K562 (cell line): ENCODE measurements at places on chromosomes 3 and 15.

GRCh38 chr15:68410466-68411342 is 21.3 kb downstream of the ITGA11 start:
- no peak for DNase-seq

DNA sequence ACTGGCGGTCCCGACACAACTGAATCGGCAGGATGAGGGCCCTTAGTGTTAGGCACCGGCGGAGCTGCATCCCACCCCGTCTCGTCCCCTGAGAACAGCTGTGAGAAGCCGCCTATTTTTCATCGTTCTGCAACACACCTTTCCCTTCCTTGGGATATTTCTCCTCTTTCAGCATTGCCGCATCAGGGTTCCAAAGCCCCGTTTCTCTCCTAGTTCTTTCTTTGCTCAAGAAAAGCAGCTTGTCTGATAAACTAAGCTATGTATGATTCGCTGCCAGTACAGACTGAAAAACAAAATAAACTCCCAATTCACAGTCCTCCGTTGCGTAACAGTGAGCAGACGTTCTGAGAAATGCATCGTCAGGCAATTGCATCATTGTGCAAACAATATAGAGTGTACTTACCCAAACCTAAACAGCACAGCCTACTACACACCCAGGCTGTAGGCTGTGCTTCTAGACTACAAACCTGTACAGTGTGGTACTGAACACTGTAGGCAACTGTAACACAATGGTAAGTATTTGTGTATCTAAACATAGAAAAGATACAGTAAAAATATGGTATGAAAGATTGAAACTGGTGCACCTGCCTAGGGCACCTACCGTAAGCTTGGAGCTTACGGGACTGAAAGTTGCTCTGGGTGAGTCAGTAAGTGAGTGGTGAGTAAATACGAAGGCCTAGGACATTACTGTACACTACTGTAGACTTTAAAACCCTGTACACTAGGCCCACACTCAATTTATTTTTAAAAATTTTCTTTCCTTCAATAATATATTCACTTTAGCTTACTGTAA is 8.9 kb upstream of the ADAMTS17 start:
- DNase-seq = no peak

- no peak for DNase-seq
Measured at GRCh38 chr15:98387866-98388265, 260.5 kb upstream of the IGF1R start.

DNA sequence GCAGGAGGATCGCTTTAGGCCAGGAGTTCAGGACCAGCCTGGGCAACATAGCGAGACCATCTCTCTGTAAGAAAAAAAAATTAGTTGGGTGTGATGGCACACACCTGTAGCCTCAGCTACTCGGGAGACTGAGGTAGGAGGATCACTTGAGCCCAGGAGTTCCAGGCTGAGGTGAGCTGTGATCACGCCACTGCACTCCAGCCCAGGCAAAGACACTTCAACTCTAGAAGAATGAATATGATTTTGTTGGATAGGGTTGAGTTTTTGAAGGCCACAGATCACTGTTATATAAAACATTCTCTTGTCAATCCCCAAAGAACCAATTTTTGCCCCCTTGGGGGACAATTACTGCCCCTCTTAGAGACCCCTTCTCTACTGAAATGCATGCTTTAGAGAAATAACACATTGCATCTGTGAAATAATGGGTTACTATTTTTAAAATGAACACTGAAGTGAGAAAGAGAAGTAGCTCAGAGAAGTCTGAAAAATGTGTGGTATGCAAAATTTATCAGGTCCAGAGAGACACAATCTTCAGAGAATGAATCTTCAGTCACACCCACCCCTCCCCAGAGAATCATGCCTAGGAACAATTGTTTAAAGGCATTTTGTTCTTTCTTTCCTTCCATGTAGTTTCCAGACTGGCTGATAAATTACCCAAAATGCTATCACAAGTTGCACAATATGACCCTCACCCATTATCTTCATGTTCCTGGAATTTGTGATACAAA is 42.7 kb downstream of the METTL6 start:
- no peak for DNase-seq

DNA sequence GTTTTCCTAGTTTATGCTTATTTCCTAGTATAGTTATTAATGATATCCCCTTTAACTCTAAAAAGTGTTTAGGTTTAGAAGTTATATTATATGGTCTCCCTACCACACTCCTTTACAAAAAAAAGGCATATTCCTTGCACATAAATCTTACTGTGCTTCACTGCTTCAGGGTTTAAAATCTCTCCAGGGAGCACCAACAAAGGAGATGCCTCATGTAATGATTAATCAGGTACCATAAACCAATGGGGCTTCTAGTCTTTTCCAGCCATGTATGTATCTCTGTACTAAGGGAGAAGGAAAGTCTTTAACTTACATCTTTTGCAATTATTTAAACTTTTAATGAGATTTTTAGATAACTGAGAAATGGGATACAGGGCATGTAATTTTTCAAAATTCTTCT is 91.5 kb upstream of the RBMS3 start:
- DNase-seq = no peak

DNA sequence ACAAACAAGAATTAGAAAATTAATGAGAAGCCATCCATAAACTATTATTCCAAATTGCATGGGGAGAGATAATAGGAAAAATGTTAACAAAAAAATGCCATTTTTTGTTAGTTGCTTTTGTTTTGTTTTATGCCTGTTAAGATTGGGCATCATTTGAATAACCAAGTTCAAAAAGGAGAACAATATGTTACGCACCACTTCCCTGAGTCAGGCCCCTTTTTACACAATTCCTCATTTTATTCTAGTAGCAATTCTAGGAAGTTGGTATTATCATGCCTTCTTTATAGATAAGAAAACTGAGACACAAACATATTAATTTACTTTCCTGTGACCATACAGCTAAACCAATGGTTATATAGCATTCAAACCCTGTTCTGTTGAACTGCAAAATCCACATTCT is 736.9 kb upstream of the CCDC54 start:
- no peak for DNase-seq

DNA sequence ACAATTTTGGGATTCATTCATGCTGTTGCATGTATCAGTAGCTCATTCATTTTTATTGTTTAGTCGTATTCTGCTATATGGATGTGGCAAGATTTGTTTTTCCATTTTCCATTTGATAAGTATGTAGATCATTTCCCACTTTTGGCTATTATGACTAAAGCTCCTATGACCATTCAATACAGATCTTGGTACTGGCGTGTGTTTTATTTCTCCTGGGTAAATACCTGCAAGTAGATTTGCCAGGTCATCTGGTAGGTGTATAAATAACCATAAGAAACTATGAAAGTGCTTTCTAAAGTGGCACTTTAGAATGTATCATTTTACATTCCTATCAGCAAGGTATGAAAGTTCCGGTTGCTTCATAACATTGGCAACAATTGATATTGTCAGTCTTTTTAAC is 124.6 kb downstream of the TNIK start:
- no peak for DNase-seq
